ENCODE measurements at places on chromosomes 3 and 15.

- DNase-seq = no peak
Measured at GRCh38 chr3:65497846-65498245, 540.9 kb downstream of the MAGI1 start.

- DNase-seq = no peak
Measured at GRCh38 chr15:70023064-70023768, 74.5 kb downstream of the TLE3 start.

DNA sequence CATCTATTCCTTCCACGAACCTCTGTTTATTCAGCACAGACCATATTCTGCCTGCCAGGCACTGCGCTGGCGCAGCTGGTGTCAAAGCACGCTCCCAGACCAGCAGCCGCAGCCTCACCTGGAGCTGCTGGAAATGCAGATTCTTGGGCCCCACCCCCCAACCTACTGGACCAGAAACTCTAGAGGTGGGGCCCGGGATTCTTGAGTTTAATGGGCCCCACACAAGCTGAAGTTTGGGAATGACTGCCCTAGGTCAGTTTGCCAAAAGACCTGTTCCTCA, 7.0 kb downstream of the CHST13 start:
- DNase-seq = no peak

- DNase-seq = no peak
Measured at GRCh38 chr3:106710596-106710995, 666.6 kb upstream of the CCDC54 start.

GRCh38 chr3:141605883-141606282, 119.1 kb downstream of the RASA2 start:
- DNase-seq = no peak

DNA sequence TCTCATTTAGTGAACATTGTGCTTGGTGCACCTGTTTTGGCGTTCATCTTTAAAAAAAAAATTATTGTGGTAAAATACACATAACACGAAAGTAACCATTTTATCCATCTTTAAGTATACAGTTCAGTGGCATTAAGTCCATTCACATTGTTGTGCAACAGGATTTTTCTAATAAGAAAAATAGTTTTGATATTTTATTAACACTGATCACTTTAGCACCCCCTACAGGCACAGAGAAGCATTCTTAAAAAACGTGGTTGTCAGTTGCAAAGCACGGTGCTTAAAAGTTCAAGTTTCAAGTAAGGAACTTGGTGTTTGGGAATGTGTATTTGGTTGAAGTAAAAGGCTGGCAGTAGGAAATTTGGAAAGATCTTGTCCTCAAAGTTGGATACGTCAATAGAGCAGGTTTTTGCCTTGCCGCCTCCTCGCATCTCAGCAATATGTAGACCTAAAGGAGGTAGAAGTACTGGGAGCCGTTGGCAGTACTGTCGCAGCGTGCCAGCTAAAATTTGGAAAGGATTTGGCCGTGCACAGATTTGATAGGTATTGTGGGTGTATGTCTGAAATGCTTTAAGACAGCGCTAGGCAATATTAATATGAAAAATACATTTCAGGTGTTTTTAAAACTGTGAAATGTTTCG, 110.4 kb downstream of the LRRC28 start:
- no peak for DNase-seq

- DNase-seq = no peak
Measured at GRCh38 chr15:99983171-99983885, 250.1 kb upstream of the LYSMD4 start.

DNA sequence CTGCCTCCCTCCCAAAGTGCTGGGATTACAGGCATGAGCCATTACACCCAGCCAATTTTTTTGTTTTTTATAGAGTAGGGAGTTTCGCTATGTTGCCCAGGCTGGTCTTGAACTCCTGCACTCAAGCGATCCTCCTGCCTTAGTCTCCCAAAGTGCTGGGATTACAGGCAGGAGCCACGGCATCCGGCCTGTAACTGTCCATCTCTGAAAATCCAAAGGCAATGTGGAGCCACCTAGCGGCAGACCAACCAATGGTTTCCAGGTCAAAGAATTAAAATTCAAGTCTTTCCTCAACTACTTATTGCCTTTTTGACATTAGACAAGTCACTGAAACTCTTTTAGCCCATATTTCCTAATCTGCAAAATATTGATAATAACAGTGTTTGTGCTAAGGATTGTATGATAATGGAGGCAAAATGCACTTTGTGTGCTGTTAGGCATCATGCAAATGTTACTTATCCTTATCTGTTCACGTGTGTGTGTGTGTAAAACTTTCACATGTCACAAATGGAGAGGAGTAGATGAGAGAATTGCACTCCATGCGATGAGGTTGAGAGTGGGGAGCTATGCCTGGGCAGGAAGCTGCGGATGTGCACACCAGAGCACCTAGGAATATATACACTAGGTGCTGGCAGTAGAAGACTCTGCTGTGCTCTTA, 48.7 kb downstream of the COL8A1 start:
- DNase-seq = peak; percentile 67

DNA sequence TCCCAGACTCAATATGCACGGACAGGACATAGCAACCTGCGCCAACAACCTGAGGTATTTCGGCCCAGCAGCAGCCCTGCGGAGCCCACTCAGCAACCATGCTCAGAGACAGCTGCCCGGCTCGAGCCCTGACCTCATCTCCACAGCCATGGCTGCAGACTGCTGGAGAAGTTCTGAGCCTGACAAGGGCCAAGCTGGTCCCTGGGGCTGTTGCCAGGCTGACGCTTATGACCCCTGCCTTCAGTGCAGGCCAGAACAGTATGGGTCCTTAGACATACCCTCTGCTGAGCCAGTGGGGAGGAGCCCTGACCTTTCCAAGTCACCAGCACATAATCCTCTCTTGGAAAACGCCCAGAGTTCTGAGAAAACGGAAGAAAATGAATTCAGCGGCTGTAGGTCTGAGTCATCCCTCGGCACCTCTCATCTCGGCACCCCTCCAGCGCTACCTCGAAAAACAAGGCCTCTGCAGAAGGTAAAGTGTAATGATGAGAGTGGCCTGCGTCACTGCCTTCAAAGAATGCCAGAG, 25.5 kb downstream of the TMEM41A start:
- DNase-seq = no peak

- DNase-seq = peak; percentile 48
Measured at GRCh38 chr15:68277131-68277602, 378 bp upstream of the FEM1B start.

DNA sequence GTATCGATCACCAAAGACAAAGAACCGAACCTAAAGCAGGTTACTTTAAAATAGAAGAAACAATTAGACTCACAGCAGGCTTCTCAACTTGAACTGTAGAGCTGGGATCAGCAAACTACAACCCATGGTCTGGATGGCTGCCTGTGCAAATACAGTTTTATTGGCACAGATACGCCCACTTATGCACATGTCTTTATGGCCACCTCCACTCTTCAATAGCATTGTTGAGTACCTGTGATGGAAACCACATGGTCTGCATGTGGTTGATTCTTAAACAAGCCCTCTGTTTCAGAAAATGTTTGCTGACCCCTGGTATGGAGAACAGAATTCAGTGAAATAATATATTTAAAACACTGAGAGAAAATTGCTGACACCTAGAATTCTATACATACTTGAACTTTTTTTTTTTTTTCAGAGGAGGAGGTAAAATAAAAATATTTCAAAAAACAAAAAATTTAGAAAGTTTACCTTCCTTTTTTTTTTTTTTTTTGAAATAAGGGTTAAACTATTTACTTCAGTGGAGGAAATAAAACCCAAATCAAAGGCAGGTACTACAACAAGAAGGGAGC, 263.8 kb upstream of the ATP10A start:
- DNase-seq = no peak

DNA sequence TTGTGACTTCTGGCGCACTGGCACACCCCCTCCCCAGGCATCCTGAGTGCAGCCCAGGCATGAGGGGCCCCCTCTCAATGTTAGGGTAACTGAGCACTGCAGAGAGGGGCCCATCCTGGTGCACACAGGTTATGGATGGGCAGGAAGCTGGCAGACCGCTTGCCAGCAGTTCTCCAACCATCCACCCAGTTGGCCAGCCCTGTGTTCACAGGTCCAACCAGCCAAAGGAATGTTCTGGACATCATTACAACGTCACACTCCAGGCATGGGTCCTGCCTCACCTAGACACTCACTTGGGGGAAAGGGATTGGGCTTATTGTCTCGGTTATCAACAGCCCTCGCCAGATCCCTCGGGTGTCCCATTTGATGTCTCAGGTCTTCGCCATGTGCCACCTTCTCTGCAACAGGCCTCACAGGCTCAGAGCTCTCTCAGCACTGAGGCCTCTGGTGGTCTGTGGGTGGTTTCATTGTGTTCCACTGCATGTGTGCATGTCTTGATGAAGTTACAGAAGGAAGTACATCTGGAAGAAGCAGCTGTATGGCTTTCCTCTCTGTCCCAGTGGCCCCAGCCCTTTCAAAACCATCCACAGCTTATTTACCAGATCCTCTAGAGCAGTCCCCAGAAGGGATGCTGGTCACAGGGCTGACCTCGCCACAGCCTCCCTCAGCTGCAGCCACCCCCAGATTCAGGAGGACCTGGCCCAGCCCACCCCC, 23.7 kb downstream of the ADCY5 start:
- DNase-seq = no peak

DNA sequence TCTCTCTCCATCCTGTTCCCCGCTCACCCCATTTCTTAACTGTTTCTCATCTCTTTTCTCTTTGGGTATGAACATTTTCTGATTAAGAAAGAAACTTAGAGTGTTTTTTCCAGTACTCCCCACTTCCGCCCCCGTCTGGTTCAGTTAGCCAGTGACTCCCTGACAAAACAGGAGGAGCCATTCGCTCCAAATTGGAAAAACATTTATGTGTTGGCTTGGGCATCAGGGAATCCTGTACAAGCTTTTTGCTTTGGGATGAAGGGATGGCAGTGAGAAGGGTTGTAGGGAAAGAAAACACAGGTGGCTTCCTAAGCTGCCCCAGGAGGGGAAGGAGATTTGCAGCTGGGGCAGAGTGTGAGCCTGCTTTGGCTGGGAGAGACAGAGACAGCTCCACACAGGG, 47.0 kb downstream of the BOC start:
- DNase-seq = no peak

DNA sequence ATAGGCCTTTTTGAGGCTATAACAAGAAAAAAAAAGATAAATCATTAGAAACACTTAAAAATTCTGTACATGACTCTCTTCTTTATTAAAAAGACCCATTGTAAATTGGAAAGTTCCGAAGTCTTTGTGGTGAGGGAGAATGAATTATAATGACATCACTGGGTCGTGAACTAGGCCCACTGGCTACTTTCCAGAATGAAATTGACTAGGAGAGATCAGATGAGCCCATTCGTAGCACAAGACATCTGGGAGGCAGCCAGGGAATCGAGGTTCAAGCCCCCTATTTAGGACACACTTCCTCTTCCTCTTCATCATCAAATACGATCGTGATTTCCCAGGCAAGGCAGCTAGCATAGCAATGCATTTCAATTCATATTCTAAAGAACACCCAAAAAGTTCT, 889.8 kb upstream of the NR2F2 start:
- DNase-seq = no peak

GRCh38 chr15:56325186-56325585, 40.0 kb upstream of the TEX9 start:
- no peak for DNase-seq

DNA sequence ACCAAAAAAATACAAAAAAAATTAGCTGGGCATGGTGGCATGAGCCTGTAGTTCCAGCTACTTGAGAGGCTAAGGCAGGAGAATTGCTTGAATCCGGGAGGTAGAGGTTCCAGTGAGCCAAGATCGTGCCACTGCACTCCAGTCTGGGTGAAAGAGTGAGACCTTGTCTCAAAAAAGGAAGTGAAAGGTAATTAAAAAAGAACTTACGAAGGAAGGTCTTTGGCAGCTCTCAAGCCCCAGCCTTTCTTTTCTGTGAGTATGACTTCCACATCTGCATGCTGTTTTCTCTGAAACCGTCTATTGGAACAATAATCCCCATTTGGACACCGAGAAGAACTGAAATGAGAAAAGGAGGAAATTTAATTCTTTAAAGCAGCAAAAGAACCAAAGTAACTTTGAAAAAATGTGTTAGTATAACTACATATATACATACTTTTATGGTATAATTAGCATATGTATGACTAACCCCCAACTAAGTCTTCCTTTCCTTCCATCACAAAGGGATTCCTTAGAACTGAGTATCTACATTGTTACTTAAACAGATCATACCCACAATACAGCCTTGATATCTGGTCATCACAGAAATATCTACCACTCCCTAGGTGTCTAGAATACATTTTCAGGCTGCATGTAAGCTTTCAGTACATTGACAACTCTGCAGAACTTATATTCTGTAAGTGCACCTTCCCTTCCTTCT, 50.1 kb downstream of the SETD2 start:
- no peak for DNase-seq

DNA sequence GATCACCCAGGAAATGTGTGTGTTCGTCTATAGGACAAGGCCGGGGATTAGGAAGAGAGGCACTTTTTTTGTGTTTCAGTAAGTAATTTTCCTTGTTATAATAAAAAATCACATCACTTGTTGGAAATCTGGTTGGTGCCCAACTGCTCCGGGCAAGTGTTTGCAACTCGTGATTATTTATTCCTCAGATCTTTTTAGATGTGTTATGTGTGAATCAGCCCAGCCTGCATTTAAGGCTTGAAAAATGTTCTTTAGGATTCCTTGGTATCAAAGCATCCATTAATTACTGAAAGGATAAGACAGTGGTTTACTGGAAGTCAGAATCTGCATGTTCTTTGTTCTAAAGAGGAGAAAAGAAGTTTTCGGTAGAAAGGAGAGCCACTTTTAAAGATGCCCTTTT, 345.6 kb downstream of the FEZF2 start:
- no peak for DNase-seq

DNA sequence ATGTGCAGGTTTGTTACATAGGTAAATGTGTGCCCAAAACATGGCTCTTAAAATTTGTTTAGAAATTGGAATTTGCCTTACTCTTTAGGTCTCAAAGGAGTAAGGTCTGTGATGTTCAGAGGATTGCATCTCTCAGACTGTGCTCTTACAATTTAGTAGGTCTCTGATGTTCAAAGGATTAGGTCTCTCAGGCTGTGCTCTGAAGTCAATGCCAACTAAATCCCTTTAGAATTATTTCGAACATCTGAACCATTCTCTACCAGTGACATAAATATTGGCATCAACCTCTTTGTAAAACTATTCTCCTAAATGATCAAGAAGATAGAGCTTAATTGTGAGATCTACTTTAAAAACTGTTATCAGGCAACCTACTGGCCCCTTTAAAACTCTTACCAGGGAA, at the start of gene OR5K1:
Gene OR5K1, plus strand, starts transcription at position 301 of the 400 bp plus-strand sequence. CDS start 6,376 bp downstream, outside the sequence.
- no peak for DNase-seq

DNA sequence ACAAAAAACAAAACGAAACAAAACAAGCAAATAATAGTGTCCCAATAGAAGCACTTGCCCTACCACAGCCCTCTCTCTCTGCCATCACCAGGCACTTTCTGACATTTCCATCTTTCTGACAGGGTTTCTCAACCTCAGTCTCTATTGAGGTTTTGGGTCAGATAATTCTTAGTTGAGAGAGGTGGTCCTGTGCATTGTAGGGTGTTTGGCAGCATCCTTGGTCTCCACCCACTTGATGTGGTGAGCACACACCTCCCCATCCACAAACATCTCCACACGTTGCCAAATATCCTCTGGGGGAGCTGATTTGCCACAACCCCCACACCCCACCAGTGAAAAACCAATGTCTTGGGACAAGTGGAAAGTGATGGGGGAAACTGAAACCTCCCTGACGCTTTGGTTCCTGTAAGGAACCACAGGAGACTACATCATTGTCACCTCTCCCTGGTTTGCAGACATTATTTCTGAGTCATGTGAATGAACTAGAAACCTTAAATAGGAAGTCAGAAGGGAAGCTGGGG, 733.7 kb upstream of the CFAP20DC start:
- no peak for DNase-seq

GRCh38 chr3:63037116-63037515, 161.9 kb upstream of the CADPS start:
- no peak for DNase-seq

Measured in colonic mucosa (tissue), 4 donors.